ENCODE measurements at places on chromosomes 6 and 20. TPM values are rescaled to one million over a fixed set of nuclear protein-coding genes. Genes with fewer than 3 reads are reported as not detected.

DNA sequence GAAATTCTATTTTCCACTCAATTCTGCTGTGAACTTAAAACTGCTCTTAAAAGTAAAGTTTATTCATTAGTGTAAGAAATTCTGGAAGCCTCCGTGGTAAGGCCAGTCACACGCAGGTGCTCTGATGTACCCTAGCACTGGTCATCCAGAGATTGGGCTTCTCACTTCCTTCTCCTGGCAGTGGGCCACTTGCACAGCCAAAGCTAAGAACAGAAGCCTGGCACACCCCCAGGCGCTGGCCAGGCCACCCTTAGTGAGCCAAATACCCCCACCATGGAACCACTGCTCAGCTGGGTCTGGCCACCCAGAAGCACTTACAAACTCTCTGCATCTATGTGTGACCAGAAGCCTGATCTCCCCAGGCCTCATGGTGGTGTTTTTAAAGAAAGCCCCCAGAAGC, 35.3 kb upstream of the ARFGEF2 start:
- DNase-seq = no peak

- DNase-seq = no peak
Measured at GRCh38 chr20:46652699-46653098, 1.4 kb upstream of the SLC13A3 start.

- DNase-seq = no peak
Measured at GRCh38 chr6:136987526-136987925, 57.2 kb downstream of the IL20RA start.

- no peak for DNase-seq
Measured at GRCh38 chr20:34468951-34469350, 47.3 kb upstream of the DYNLRB1 start.

- DNase-seq = no peak
Measured at GRCh38 chr20:33673114-33673409, 1.2 kb downstream of the NECAB3 start.

Gene DDX39B
- total RNA-seq = 493 TPM

Gene METTL24
- not detected for total RNA-seq

Gene CCN5
- 8.1 TPM for total RNA-seq

Gene SMIM26
- 170 TPM for total RNA-seq

Gene PARD6B
- total RNA-seq = 6.8 TPM

Measured in NCI-H460 (cell line).